Progenitor cell of endocrine pancreas (in vitro differentiated cells): ENCODE measurements at places on chromosomes 1 and 21. TPM values are rescaled to one million over a fixed set of nuclear protein-coding genes. Genes with fewer than 3 reads are reported as not detected.
A peak's percentile ranks its signal among the peaks of the same experiment; 100 is the strongest.

GRCh38 chr1:234970731-234971476 lies 157.7 kb downstream of the TOMM20 start:
- H3K27me3 ChIP-seq, result no peaks in the 10 kb centered on the region
- peak overlapping the region; percentile 96 for H3K27ac ChIP-seq
- H3K4me3 ChIP-seq, result peak overlapping the region; percentile 6
- H3K4me1 ChIP-seq, result peaks cover 51% of the 10 kb centered on the region
- no peaks in the 10 kb centered on the region for H3K36me3 ChIP-seq

- no peak overlapping the region for H3K27ac ChIP-seq
- peaks cover 4% of the 10 kb centered on the region for H3K4me1 ChIP-seq
- peak overlapping the region; percentile 68 for H3K4me3 ChIP-seq
Measured at GRCh38 chr21:45541221-45542039, 810 bp downstream of the SLC19A1 start.

DNA sequence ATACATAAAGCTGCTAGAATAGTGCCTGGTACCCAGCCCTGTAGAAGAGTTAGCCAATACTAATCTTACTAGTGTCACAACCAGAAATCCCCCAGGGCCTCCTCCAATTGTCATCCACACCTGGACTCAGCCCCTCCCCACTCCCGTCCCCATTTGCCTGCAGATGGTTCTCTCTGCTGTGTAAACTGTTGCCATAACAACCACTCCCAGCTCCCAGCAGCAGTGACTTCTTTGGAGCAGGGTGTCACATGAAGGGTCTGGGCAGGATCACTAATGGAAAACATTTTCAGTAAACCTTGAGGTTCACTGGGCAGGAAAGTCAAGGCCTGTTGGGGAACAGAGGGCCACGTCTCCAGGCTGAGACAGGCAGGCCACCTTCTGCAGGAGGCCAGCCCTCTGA lies 126.0 kb upstream of the IPO9 start:
- no peaks in the 10 kb centered on the region for H3K36me3 ChIP-seq
- no peak for DNase-seq
- peaks cover 4% of the 10 kb centered on the region for H3K4me1 ChIP-seq
- H3K4me3 ChIP-seq, result no peak overlapping the region
- H3K27me3 ChIP-seq, result no peaks in the 10 kb centered on the region
- peak overlapping the region; percentile 17 for H3K27ac ChIP-seq

GRCh38 chr1:244837597-244838258 lies 2.3 kb downstream of the COX20 start:
- H3K27me3 ChIP-seq, result no peaks in the 10 kb centered on the region
- peaks cover 25% of the 10 kb centered on the region for H3K36me3 ChIP-seq
- H3K4me1 ChIP-seq, result peaks cover 46% of the 10 kb centered on the region
- H3K4me3 ChIP-seq, result peak overlapping the region; percentile 52
- DNase-seq, result no peak

GRCh38 chr1:93964096-93964776 lies 55.0 kb upstream of the GCLM start:
- H3K36me3 ChIP-seq, result no peaks in the 10 kb centered on the region
- peak overlapping the region; percentile 63 for H3K27ac ChIP-seq
- H3K4me1 ChIP-seq, result peaks cover 5% of the 10 kb centered on the region
- DNase-seq, result no peak
- H3K4me3 ChIP-seq, result no peak overlapping the region

Gene LRRC8C
- 3.2 and 3.3 TPM in 2 replicates for total RNA-seq

DNA sequence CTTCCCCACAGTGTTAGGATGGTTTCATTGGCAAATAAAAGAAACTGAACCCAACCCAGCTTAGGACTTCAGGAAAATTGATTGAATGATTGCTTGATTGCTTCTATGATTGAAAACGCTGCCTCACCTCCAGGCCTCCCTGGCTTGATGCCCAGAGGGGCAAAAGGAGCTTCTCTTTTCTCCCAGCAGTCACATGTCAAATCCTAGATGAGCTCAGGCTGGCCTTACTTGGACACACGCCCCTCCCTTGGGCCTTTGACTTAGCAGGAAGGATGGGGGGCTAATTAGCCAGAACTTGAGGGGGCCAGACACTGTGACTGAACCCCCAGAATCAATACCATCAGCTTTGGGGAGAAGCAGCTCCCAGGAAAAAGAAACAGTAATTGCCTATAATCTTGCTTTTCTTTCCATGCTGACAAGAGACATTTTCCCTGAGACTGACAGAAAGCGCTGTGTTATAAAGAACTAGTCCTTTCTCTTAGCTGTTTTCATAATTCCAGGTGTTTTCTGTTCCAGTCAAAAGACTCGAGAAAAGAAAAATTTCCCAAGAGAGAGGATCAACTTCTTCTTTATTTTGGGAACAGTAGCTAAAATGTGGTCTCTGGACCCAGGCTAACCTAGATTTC lies 50.8 kb upstream of the ATP5PO start:
- no peak for DNase-seq
- peaks cover 27% of the 10 kb centered on the region for H3K4me1 ChIP-seq
- peaks cover 9% of the 10 kb centered on the region for H3K36me3 ChIP-seq
- H3K27ac ChIP-seq, result peak overlapping the region; percentile 83
- peaks cover 2% of the 10 kb centered on the region for H3K27me3 ChIP-seq
- H3K4me3 ChIP-seq, result no peak overlapping the region

DNA sequence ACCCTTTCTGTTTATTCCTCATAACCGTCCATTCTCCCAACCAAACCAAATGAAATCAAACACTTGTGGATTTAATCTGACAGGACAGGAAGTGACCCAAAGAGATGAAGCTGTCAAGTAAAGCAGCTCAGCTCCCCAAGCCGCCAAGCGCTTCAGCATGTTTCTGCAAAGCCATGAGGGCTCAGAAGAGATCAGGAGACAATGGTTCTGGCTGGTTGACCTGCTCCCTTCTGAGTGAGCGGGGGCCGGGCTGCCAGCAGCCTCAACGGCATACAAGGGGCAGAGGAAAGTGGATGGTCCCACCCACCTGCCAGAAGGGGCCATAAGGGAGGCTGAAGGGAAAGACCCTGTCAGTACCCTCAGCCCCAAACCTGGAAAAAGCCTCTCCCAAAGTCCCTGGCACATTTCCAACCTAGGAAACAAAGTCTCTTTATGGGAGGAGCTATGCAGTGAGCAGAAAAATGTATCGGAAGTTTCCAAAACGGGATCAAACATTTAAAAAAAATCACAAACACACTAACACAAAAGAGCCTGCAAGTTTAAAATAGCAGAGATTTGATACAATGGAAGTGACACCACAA lies 45.4 kb downstream of the SLC45A1 start:
- H3K4me1 ChIP-seq, result peaks cover 21% of the 10 kb centered on the region
- H3K27me3 ChIP-seq, result no peaks in the 10 kb centered on the region
- H3K27ac ChIP-seq, result peak overlapping the region; percentile 74
- H3K36me3 ChIP-seq, result peaks cover 22% of the 10 kb centered on the region

DNA sequence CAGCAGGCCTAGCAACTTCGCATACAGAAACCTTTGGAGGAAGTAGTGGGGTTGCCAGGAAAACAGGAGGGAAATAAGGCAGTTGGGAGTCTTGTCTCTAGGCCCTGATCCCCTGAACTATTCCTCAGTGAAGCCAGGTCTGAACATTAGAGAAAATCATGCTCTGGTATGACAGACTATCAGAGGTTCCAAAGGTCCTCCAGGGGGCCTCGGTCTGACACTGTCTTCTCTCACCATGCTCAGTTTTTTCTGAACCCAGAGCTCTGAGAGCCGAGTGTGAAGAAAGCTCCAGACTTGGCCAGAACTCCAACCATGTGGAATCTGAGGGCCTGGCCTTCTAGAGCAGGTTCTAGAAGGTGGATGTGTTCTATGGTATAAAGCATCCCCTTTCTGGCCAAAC lies 4.0 kb downstream of the TOMM40L start:
- H3K4me1 ChIP-seq, result peaks cover 23% of the 10 kb centered on the region
- no peak overlapping the region for H3K27ac ChIP-seq
- H3K27me3 ChIP-seq, result no peaks in the 10 kb centered on the region
- DNase-seq, result no peak
- H3K36me3 ChIP-seq, result peaks cover 3% of the 10 kb centered on the region

DNA sequence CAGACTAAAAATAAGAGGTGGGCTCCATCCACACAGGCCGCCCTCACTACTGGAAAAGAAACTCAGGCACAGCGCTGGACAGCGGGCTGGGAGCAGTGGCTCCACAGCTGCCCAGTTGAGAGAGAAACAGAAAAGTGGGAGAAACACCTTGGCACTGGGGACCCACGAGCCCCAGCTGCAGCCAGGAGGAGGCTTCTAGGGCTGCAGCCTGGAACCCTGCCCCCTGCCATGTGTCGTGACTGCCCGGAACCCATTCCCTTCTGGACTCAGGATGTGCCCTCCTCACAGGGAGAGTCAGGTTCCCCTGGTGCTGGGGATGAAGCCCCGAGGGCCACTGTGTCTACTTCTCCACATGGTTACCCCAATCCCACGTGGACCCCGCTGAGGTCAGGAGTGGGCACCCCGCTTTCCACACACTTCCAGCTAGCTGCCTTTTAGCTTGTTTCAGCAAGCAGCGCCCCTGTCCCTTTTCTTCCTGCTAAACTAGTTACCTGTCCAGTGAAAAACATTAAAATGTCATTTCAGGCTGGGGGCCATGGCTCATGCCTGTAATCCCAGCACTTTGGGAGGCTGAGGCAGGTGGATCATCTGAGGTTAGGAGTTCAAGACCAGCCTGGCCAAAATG lies 35.9 kb downstream of the PARP1 start:
- no peak overlapping the region for H3K4me3 ChIP-seq
- no peaks in the 10 kb centered on the region for H3K27me3 ChIP-seq
- H3K4me1 ChIP-seq, result no peaks in the 10 kb centered on the region
- no peak for DNase-seq

- no peak overlapping the region for H3K27ac ChIP-seq
- no peaks in the 10 kb centered on the region for H3K27me3 ChIP-seq
- H3K4me3 ChIP-seq, result no peak overlapping the region
- peaks cover 3% of the 10 kb centered on the region for H3K36me3 ChIP-seq
- H3K4me1 ChIP-seq, result no peaks in the 10 kb centered on the region
Measured at GRCh38 chr1:76639181-76639580, 228.1 kb upstream of the ST6GALNAC5 start.

GRCh38 chr1:21495225-21495820 lies 13.9 kb upstream of the ALPL start:
- DNase-seq, result no peak
- no peaks in the 10 kb centered on the region for H3K36me3 ChIP-seq
- no peak overlapping the region for H3K4me3 ChIP-seq
- no peaks in the 10 kb centered on the region for H3K4me1 ChIP-seq

- H3K27me3 ChIP-seq, result no peaks in the 10 kb centered on the region
- H3K36me3 ChIP-seq, result no peaks in the 10 kb centered on the region
- no peaks in the 10 kb centered on the region for H3K4me1 ChIP-seq
- no peak overlapping the region for H3K4me3 ChIP-seq
Measured at GRCh38 chr1:102919659-102920058, 188.7 kb downstream of the COL11A1 start.

Gene FAM43B
- total RNA-seq, result 0.10 and 0.16 TPM in 2 replicates

Gene ECM1
- total RNA-seq, result 1.9 and 2.1 TPM in 2 replicates

GRCh38 chr1:58084266-58084665 lies 462.3 kb downstream of the OMA1 start:
- peaks cover 8% of the 10 kb centered on the region for H3K27me3 ChIP-seq
- no peak overlapping the region for H3K27ac ChIP-seq
- H3K4me3 ChIP-seq, result no peak overlapping the region
- H3K36me3 ChIP-seq, result no peaks in the 10 kb centered on the region
- DNase-seq, result no peak
- H3K4me1 ChIP-seq, result no peaks in the 10 kb centered on the region

Gene AUNIP
- 4.7 and 5.9 TPM in 2 replicates for total RNA-seq

DNA sequence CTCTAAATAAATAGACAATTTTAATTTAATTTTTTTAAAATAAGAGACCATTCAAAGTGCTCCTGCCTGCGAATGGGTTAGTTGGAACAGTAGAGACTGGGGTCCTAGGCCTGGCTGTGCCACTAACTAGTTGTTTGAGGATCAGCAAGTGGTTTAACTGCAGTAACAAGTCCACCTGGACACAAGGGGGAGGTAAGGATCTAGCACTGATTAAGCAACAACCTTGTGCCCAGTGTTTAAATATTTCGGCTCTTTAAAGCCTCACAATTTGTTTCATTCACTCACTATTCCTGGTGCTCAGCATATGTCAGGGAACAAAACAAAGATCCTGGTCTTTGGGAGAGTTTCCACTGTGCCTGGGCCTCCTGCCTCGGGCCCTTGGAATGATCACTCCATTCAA lies 1.6 kb upstream of the AGT start:
- peaks cover 18% of the 10 kb centered on the region for H3K4me1 ChIP-seq
- H3K36me3 ChIP-seq, result peaks cover 2% of the 10 kb centered on the region
- peak overlapping the region; percentile 26 for H3K27ac ChIP-seq
- no peaks in the 10 kb centered on the region for H3K27me3 ChIP-seq
- no peak for DNase-seq

Gene SMCP
- total RNA-seq, result not detected in 2 replicates

Gene RGS8
- 0.05 TPM in 1 of 2 replicates, not detected in the other for total RNA-seq

GRCh38 chr21:42557420-42557819 lies 43.8 kb downstream of the SLC37A1 start:
- no peak overlapping the region for H3K27ac ChIP-seq
- H3K4me3 ChIP-seq, result no peak overlapping the region
- no peak for DNase-seq
- H3K27me3 ChIP-seq, result no peaks in the 10 kb centered on the region
- peaks cover 37% of the 10 kb centered on the region for H3K36me3 ChIP-seq
- no peaks in the 10 kb centered on the region for H3K4me1 ChIP-seq

GRCh38 chr1:31795096-31795675 lies 20.6 kb downstream of the SPOCD1 start:
- DNase-seq, result no peak
- H3K36me3 ChIP-seq, result no peaks in the 10 kb centered on the region
- H3K4me1 ChIP-seq, result no peaks in the 10 kb centered on the region

DNA sequence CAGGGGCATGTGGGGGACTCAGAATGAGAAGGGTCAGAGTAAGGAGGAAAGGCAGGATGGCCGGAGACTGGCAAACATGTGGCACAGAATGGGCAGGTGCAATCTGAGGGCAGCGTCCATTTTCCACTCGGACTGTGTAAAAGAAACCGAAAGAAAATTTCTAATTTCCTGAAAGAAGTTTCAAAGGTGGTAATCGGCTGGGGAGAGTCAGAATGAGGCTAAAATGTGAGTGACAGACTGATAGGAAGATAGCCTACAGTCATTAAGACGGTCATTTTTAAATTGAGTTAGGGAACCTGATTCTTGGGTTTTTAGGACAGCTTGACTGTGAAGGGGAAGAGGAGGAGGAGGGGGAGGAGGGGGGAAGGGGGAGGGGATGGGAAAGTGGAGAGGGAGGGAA lies 23.6 kb downstream of the COA6 start:
- no peak overlapping the region for H3K4me3 ChIP-seq
- no peaks in the 10 kb centered on the region for H3K4me1 ChIP-seq
- no peak for DNase-seq
- peak overlapping the region; percentile 42 for H3K27ac ChIP-seq
- H3K27me3 ChIP-seq, result no peaks in the 10 kb centered on the region

Gene PRAMEF15
- total RNA-seq, result not detected in 2 replicates

GRCh38 chr1:89962742-89963075 lies 32.2 kb upstream of the ZNF326 start:
- no peak for DNase-seq
- H3K27me3 ChIP-seq, result no peaks in the 10 kb centered on the region
- no peak overlapping the region for H3K27ac ChIP-seq
- H3K4me3 ChIP-seq, result no peak overlapping the region
- H3K36me3 ChIP-seq, result no peaks in the 10 kb centered on the region

DNA sequence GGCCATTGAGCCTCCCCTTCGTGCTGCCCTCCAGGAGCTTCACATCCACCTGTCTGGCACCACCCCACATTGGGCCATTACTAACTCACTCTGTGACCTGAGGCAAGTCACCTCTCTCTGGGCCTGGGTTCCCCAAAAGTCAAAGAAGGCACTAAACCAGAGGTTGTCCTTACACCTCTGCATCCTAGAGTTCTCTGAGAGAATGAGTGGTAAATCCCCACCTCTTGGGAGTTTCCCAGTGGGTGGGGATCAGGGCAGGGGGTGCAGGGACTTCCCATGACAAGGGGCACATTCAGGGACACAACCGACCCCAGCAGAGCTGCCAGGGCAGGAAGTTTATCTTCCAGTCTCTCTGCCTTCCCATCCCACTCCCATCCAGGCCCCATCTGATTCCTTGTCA lies 99.7 kb downstream of the EPHB2 start:
- no peak overlapping the region for H3K27ac ChIP-seq
- H3K4me3 ChIP-seq, result no peak overlapping the region
- no peak for DNase-seq
- H3K4me1 ChIP-seq, result peaks cover 13% of the 10 kb centered on the region

Gene USP25
- 48.8 and 50.3 TPM in 2 replicates for total RNA-seq

Gene BRINP3
- 0.11 TPM in 1 of 2 replicates, not detected in the other for total RNA-seq
